CD8-positive, alpha-beta memory T cell (primary cell): ENCODE measurements at places on chromosomes 7 and 10. TPM values are rescaled to one million over a fixed set of nuclear protein-coding genes. Genes with fewer than 3 reads are reported as not detected.

Gene UBN2
- 13.6 TPM for total RNA-seq

Gene FAM25A
- not detected for total RNA-seq

- no peak overlapping the region for H3K4me3 ChIP-seq
- no peaks in the 10 kb centered on the region for H3K27me3 ChIP-seq
- peak; percentile 18 for DNase-seq
- H3K4me1 ChIP-seq = no peaks in the 10 kb centered on the region
These were observed 112.9 kb downstream of the COL13A1 start for GRCh38 chr10:69914398-69915214.

- no peaks in the 10 kb centered on the region for H3K36me3 ChIP-seq
- H3K4me3 ChIP-seq = no peak overlapping the region
- H3K4me1 ChIP-seq = no peaks in the 10 kb centered on the region
- no peak overlapping the region for H3K27ac ChIP-seq
- DNase-seq = no peak
These were observed 110.9 kb upstream of the NANOS1 start for GRCh38 chr10:118918587-118918986.

GRCh38 chr7:1140476-1141104 is 19.4 kb downstream of the ZFAND2A start:
- no peak overlapping the region for H3K4me3 ChIP-seq
- no peaks in the 10 kb centered on the region for H3K27me3 ChIP-seq
- peaks cover 13% of the 10 kb centered on the region for H3K4me1 ChIP-seq
- no peak overlapping the region for H3K27ac ChIP-seq

- no peaks in the 10 kb centered on the region for H3K27me3 ChIP-seq
- H3K4me3 ChIP-seq = no peak overlapping the region
- no peaks in the 10 kb centered on the region for H3K4me1 ChIP-seq
- no peak overlapping the region for H3K27ac ChIP-seq
- no peak for DNase-seq
These were observed 866.9 kb downstream of the LRMDA start for GRCh38 chr10:76298329-76298728.

DNA sequence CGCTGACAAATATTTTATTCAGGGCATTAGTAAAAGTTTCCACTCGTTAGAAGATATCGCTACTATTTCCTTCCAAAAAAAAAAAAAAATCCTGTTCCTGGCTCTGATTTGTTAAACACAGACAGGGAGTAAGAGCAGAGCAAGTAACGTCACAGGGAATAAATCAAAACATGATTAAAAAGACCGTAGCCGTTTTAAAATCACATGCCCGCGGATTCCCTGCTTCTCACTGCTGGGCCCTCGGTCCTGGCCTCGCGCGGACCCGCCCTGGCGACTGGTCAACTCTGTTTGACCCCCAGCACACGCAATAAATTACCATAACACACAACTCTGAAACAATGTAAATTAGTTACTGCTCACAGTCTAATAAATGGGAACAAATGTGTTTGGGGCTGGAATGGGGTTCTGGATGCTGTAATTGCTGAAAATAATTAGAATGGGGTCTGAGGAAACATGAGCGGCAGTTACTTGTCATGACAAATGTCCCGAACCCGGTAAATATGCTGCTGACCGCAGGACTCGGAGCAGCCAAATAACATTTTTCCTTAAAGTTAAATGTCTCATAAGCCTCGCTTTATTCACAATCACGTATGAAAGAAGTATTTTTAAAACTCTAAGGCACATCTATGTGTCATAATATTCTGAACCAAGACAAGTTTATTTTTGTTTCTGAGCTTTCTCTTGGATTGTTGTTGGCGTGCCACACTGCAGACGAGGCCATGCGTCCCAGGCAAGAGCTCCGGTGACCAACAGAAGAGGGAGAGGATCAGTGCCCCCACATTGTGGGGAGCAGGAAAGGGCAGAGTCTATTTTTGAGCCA is 17.9 kb downstream of the EBF3 start:
- no peaks in the 10 kb centered on the region for H3K4me1 ChIP-seq
- H3K27me3 ChIP-seq = no peaks in the 10 kb centered on the region
- no peak overlapping the region for H3K4me3 ChIP-seq
- H3K27ac ChIP-seq = no peak overlapping the region
